ENCODE measurements at places on chromosomes 12 and 14.

GRCh38 chr12:111776836-111777344, 10.2 kb downstream of the ALDH2 start:
- peak overlapping the region; percentile 19 for H3K4me3 ChIP-seq
- peaks cover 33% of the 10 kb centered on the region for H3K4me1 ChIP-seq
- H3K27ac ChIP-seq, result peak overlapping the region; percentile 100
- H3K27me3 ChIP-seq, result no peaks in the 10 kb centered on the region
- H3K36me3 ChIP-seq, result no peaks in the 10 kb centered on the region

DNA sequence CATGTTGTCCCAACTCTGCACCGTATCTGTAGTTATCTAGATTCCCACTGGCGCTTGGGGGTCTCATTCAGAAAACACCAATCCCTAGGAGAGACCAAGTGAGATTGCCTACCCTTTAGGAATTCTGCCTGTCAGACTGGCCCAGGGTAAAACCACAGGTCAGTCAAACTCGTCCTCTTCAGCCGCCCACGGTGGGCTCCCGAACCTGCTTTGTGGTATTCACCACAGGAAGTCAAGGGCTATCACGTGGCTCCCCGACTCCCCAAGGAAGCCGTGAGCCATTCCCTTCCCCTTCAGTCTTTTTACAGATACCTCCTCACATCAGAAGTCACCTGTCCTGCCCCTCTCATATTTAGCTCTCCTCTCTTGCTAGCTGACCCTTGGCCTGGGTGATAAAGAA, 159.9 kb downstream of the EGLN3 start:
- DNase-seq, result no peak
- H3K4me3 ChIP-seq, result no peak overlapping the region
- H3K4me1 ChIP-seq, result no peaks in the 10 kb centered on the region
- no peaks in the 10 kb centered on the region for H3K36me3 ChIP-seq
- H3K27me3 ChIP-seq, result peaks cover 36% of the 10 kb centered on the region

DNA sequence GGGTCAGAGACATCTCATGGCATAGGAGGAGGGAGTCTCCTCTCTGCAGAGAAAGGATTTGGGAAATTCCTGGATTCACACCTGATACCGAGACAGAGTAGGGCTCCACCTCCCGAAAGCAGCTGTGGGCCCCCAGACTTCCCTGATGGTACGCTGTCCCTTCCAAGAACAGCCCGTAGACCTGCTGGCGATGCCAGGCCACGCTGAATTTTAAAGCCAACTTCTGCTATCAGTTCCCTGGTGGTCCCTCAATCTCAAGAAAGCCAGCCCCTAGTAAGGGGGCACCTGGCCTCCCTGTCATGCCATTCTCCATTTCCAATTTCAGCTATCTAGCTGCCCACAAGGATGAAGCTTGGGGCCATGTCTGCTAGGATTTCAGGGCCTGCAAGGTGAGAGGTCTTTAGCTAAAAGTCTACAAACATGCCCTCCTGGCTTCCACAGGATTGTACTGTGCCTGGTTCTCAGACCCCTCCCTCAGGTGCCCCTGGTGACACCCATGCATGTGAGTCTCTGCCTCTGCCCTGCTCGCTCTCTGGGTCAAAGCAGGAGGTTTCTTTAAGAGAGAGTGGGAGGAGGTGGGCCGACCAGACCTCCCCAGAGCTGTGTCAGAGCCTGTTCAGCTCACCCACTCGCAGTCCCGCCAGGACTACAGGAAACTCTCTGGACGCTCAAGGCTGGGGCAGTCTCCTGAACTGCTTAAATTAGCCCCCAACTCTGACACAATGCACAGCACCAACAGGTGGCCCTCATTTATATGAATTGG, 30.5 kb downstream of the ANO2 start:
- no peak overlapping the region for H3K4me3 ChIP-seq
- H3K4me1 ChIP-seq, result no peaks in the 10 kb centered on the region
- H3K27me3 ChIP-seq, result peaks cover 14% of the 10 kb centered on the region
- H3K27ac ChIP-seq, result no peak overlapping the region
- H3K36me3 ChIP-seq, result no peaks in the 10 kb centered on the region
- DNase-seq, result no peak

DNA sequence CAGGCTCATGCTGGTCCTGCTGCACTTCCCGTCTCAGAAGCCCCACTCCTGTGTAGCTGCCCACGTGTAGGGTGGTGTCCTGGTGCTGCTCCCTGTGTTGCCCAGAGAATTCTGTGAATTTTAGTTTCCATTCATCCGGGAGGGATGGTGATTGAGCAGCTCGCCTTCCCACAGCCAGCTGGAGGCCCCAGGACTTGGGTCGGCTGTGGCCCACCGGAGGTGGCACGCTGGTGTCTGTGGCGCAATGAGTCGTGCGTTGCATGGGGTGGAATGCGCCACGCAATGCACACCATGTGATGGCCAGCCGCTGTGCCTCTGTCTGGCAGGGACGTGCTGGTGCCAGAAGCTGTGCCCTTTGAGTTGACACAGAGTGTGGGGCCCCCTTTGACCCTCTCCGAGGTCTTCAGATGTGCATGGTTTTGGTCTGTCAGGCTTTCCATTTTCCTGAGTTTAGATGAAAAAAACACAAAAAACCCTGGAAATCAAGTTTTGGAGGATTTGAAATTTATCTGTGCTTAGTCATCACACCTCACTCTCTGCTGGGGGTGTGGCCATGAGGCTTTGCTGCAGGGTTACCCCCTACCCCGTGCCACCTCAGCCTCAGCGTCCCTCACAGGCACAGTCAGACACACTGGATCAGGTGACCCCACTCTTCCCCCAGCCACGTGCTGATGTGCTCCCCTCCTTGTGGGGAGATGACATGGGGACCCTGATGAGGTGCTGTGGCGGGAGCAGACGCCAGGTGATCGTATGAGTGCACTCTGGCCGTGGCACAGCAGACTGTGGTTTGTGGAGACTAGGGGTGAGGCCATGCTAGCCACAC, 64.6 kb downstream of the EP400 start:
- DNase-seq, result no peak
- H3K27ac ChIP-seq, result no peak overlapping the region
- H3K4me3 ChIP-seq, result no peak overlapping the region
- no peaks in the 10 kb centered on the region for H3K27me3 ChIP-seq
- peaks cover 7% of the 10 kb centered on the region for H3K4me1 ChIP-seq

DNA sequence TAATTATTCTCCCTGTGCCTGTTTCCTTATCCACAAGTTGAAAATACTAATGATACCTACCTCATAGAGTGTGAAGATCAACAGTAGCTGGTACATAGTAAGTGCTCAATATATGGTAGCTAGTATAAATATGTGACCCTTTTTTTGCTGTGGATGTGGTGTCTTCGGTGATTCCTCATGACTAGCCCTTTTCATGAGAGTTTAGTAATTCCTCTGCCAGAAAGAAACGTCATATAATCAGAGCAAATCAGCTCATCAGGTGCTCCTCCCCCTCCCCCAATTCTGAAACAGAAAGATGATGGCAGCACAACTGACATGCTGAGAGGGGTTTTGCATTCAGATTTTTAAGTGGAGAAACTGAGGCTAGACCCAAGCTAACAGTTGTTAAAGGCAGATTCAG, 210.8 kb downstream of the SLC41A2 start:
- no peak for DNase-seq
- H3K4me3 ChIP-seq, result no peak overlapping the region
- no peaks in the 10 kb centered on the region for H3K36me3 ChIP-seq
- H3K4me1 ChIP-seq, result peaks cover 59% of the 10 kb centered on the region
- H3K27ac ChIP-seq, result no peak overlapping the region
- H3K27me3 ChIP-seq, result no peaks in the 10 kb centered on the region

DNA sequence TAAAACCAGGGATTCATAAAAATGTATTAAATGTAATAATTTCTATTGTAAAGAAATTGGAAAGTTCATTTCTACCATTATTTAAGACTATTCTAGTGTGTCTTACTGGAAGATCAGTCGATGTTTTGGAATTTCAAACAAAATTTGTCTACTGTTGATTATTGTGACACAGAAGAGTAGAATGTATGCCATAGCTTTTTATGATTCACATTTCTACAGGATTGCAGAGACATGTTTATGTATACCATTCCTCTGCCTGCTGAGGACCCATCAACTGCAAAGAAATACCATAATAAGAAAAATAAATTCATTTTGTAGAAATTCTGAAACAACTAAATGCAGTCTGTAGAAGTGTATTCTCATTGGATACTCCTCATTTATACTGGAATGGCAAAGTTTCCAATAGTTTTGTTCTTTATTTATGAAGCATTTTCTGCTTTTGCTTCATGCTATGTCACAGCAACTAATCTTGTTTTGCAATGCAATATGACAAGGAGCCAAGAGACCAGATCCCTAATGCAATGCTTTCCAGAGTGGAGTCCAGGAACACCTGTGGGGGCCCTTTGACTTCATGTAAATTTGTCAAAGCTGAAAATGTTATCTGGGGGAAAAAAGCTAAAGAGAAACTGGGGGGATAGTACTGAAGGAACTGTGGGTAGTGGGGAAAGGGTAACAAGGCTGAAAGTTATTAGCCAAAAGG, 172.9 kb upstream of the LRIG3 start:
- no peak for DNase-seq
- no peak overlapping the region for H3K4me3 ChIP-seq
- no peak overlapping the region for H3K27ac ChIP-seq
- H3K4me1 ChIP-seq, result no peaks in the 10 kb centered on the region
- no peaks in the 10 kb centered on the region for H3K27me3 ChIP-seq

GRCh38 chr12:122159882-122160281, 14.1 kb downstream of the IL31 start:
- H3K27ac ChIP-seq, result no peak overlapping the region
- DNase-seq, result no peak
- no peak overlapping the region for H3K4me3 ChIP-seq
- peaks cover 5% of the 10 kb centered on the region for H3K27me3 ChIP-seq
- H3K36me3 ChIP-seq, result no peaks in the 10 kb centered on the region

- H3K36me3 ChIP-seq, result peaks cover under 1% of the 10 kb centered on the region
- H3K27me3 ChIP-seq, result peaks cover 11% of the 10 kb centered on the region
- H3K4me3 ChIP-seq, result no peak overlapping the region
- no peak overlapping the region for H3K27ac ChIP-seq
- DNase-seq, result no peak
Measured at GRCh38 chr14:104522926-104523545, 56.5 kb upstream of the C14orf180 start.

DNA sequence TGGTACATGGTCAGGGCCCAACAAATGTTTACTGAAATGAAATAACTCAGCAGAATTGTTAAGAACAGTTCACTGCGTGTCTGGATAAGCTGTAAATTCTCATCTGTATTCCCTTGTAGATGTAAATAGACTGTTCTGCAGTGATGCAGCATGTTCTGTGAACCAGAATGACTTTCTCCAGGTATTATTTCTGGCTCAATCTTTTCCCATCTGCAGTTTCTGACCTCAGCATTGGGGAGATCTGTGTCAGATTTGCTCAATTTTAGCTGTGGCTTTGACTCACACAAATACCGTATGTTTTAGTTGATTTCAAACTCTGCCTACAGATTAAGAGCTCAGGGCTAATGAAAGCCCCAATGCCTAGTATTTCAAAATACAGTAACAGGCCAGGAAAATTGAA, 49.2 kb upstream of the DICER1 start:
- DNase-seq, result no peak
- H3K4me1 ChIP-seq, result no peaks in the 10 kb centered on the region
- no peaks in the 10 kb centered on the region for H3K27me3 ChIP-seq
- no peak overlapping the region for H3K4me3 ChIP-seq
- peaks cover 48% of the 10 kb centered on the region for H3K36me3 ChIP-seq

DNA sequence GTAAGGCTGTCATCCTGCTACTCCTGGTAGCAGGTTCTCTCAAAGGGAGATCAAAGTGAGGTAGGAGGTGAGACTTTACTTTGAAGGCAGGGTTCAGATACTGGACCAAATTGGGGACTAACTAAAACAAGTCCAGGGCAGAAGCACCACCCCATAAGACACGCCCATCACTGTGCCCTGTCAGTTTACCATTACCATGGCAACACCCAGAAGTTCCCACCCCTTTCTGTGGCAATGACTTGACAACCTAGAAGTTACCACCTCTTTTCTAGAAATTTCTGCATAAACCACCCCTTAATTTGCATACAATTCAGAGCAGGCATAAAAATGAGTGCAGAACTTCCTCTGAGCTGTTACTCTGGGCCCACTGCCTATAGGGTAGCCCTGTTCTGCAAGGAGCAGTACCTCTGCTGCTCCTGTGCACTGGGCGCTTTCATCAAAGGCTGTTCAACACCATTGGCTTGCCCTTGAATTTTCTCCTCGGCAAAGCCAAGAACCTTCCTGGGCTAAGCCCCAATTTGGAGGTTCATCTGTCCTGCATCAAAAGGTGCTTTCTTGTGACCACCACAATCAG, 64.8 kb upstream of the MAX start:
- H3K36me3 ChIP-seq, result no peaks in the 10 kb centered on the region
- no peaks in the 10 kb centered on the region for H3K27me3 ChIP-seq
- DNase-seq, result peak; percentile 18
- no peak overlapping the region for H3K27ac ChIP-seq
- peaks cover 28% of the 10 kb centered on the region for H3K4me1 ChIP-seq

GRCh38 chr12:115873451-115874082, 403.9 kb downstream of the MED13L start:
- no peaks in the 10 kb centered on the region for H3K4me1 ChIP-seq
- DNase-seq, result no peak

DNA sequence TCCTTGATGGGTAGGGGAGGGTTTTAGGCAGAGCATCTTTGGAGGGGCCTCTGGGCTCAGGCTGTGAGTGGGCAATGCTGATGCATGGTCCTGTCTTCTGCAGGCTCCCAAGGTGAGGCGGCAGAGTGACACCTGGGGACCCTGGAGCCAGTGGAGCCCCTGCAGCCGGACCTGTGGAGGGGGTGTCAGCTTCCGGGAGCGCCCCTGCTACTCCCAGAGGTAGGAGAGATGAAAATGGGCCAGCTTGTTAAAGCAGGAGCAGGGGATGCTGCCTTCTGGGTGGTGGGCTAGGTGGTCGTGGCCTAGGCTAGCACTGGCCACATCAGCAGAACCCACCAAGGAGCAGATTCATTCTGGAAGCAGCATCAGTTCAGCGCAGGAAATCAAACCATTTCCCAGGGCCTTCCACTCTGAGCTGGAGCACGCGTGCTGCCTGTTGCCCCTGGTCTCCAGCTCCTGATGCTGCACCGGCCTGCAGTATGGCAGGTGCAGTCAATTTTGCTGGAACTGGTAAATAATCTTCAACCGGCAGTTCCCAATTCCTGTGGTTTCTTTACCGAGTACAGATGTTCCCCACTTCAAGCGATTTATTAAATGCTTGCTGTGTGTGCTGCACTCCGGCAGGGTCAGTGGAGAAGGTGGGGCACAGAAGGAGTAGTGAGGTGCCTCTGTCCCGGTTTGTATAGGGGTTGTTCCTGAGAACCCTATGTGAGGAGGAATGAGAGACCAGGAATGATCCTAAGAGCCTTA, 7.4 kb downstream of the PAPLN start:
- H3K36me3 ChIP-seq, result no peaks in the 10 kb centered on the region
- peak overlapping the region; percentile 88 for H3K4me3 ChIP-seq
- no peak for DNase-seq
- peak overlapping the region; percentile 21 for H3K27ac ChIP-seq
- H3K27me3 ChIP-seq, result peaks cover 19% of the 10 kb centered on the region
- H3K4me1 ChIP-seq, result peaks cover 82% of the 10 kb centered on the region

DNA sequence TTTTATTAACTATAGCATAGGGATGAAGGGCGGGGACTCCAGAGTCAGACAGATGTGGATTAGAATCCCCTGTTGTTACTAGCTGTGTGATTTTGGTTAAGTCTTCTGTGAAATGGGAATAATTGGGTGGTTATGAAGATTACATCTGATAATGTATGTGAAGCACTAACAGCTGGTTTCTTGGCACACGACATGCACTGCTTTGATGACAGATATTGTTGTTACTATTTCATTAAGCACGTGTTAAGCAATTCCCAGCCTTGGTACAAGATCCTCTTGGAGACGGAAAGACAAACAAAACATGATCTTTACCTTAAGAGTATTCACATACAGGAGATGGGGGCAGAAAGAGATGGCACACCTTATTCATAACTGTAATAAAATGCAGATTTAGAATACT, 7.9 kb downstream of the PPFIBP1 start:
- H3K27ac ChIP-seq, result peak overlapping the region; percentile 72
- H3K4me3 ChIP-seq, result no peak overlapping the region
- H3K27me3 ChIP-seq, result no peaks in the 10 kb centered on the region
- H3K4me1 ChIP-seq, result peaks cover 81% of the 10 kb centered on the region
- DNase-seq, result no peak

Data from naive B cell (primary cell).